Renal cortex interstitium (tissue), 15 donors: ENCODE measurements at places on chromosomes 7 and 10. TPM values are rescaled to one million over a fixed set of nuclear protein-coding genes. Genes with fewer than 3 reads are reported as not detected.

- no peak for DNase-seq
Observed at GRCh38 chr10:114825513-114826253, 4.1 kb downstream of the FHIP2A start.

Gene CRTAC1
- 15.1 TPM for polyA plus RNA-seq

Gene RARRES2
- polyA plus RNA-seq, result 63.1 TPM

DNA sequence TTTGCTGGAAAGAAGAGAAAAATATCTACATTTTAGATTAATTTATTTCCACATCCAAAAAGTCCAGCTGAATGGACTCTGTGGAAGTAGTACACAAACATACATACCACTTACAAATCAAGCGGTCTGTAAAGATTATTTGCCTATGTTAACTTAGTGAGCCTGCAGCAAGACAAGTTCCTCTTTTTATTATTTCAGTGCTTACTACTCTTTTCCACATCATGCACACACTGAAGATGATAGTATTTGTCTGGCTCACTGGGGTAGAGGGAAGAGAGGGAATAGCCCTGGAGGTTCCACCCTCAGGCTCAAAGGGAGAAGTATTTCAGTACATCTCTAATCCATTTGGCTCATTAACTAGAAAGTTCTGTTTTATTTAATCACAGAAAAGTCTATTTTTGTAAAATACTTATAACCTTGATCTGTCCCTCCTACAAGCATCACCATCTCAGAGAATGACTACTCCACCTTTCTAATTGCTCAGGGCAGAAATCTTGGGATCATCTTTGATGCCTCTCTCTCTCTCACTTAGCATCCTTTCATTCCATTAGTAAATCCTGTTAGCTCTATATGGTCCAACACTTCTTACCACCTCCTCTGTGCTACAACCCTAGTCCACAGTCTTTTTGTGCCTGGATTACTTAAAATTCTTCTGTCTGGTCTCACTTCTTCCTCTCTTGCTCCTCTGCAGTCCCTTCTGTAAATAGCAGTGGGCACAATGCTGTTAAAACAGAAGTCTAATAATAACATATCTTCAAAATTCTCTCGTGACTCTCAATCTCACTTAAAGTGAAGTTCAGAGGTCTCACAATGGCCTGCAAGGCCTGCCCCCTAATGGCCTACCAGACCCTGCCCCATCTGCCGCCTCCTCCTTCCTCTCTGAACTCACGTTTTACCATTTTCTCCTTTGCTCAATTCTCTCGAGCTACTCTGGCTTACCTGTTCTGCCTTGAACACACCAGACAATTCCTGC is 64.3 kb upstream of the CCDC6 start:
- no peak for DNase-seq

- DNase-seq, result no peak
Observed at GRCh38 chr10:119084896-119085295, 4.3 kb upstream of the EIF3A start.

DNA sequence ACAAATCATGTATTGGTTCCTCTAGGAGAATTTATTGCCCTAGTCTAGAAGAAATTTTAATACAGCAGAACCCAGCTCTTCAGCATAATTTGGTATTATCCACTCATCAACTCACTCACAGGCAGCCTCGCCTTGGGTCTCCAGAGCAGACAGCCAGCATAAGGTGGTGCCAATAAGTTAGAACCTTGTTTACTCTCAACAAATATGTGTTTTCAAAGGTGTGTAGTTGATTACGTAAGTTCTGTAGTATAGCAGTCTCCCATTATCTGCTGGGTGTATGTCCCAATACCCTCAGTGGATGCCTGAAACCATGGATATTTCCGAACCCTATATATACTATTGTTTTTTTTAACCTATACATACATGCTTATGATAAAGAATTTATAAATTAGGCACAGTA is 522.5 kb upstream of the LRRN3 start:
- no peak for DNase-seq

GRCh38 chr7:17774248-17774647 is 166.0 kb downstream of the SNX13 start:
- no peak for DNase-seq

DNA sequence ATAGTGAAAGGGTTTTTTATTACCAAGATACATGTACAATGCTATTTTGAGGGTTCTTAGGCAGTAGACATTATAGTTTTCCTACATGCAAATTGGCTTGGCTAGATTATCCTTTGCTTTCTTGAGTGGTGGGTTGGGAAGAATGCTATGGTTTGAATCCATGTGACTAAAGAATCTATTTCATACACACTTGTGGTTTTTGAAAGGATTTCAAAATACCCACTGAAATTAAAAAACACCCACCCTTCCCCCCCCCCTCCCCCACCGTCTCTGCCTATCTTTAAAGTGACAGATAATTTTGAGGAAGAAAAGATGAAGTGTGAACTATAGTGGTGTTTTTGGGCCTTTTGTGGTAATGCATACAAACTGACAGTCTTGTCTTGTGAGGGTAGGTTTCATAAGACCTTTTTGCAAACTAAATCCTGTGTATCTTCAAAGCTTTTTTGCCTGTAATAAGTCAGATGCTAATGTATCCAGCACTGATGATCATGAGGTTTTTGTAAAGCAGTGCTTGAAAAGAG is 90.9 kb downstream of the TPST1 start:
- no peak for DNase-seq

DNA sequence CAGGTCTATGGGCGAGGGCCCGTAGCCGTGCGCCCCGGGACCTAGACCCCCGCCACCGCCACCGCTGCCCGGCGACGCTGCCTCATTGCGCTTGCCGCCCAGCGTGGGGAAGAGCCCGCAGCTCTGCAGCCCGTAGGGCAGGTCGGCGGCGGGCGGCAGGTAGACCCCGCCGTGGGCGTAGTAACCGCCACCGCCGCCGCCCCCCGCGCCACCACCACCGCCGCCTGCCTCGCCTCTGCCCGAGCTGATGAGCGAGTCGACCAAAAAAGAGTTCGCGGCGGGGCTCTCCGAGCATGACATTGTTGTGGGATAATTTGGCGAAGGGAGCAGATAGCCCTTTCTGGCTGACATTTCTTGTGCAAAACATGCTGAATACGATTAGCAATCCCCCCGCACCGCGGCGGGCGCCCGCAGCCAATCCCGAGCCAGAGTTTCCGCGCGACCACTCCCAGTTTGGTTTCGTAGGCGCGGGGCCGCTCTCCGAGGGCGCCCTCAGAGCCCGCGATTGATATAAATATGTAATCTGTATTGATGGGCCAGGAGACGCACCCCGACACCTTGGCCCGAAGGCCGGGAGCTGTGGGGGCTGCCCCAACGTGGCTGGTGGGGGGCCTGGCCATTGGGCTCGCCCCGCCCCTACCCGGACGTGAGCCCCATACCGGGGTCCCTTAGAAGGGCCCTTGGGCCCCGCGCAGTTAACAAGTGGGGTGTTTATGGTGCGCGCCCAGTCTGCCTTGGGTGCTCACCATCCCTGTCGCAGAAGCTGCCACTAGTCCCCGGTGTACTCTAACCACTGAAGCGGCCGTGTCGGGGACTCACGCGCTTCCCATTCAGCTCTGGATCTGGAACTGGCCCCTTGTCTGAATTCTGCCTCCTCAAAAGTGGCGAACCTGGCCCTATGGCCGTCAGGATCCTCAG is at the start of gene HOXA10:
Gene HOXA10, minus strand, starts transcription at position 365 of the 918 bp plus-strand sequence. Its CDS starts 14 bp downstream, at position 351.
- no peak for DNase-seq

Gene CHAT
- polyA plus RNA-seq, result 0.11 TPM

DNA sequence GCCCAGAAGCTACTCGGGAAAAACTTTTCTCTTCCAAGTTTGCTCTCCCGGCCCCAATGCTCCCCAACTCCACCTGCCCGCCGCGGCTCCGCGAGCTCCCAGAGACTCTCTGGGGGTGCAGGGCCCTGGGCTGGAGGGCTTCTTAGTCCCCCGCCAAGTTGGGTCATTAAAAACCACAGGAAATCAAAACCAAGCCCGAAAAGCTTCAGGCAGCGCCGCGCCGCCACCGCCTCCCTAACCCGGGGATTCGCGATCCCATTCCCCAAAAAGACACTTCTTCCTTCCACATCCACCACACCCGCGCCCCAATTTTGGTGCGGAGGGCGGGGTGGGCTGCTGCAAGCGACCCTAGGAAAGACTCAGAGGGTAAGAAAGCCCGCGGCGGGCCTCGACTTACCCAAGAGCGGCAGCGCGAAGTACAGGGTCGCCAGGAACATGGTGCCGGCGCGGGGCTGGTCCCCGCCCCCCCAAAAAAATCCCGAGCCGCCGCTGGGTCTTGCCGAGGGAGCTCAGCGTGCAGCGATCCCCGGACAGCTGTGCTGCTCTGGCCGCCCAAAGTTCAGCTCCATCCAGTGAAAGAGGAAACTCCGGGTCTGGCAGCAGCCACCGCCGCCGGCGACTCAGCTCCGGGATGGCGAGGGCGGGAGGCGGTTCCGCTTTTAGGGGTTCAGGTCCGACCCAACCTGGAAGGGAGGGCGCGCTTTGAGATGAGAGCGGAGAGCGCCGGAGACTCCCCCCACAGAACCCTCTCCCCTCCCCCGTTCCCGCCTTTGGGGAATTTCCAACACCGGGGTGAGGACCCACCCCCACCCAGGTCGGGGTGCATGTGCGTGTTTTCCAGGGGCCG is 1.2 kb downstream of the GFRA1 start:
- DNase-seq, result no peak

Gene HACD1
- polyA plus RNA-seq, result 14.6 TPM

DNA sequence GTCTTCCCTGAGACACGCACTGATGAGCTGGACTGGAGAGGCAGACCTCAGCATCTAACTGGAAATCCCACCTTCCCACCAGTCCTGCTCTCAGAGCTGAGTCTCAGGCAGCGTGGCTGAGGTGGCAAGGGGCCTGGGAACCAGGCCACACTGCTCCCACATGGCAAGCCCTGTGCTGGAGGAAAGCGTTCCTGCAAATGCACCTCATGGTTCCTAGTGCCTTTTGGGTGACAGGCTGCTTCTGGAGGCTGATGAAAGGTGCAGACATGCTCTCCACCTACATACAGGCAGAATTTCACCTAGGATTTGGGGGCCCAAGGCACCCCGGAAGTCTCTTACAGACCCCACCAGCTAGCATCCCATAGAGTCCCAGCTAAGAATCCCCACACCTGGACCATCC is 432.9 kb upstream of the FOXK1 start:
- no peak for DNase-seq

GRCh38 chr7:144470078-144470477 is 66.6 kb upstream of the NOBOX start:
- DNase-seq, result no peak

GRCh38 chr7:30874656-30875302 is 36.9 kb upstream of the AQP1 start:
- DNase-seq, result no peak

Gene TLX1
- polyA plus RNA-seq, result 0.09 TPM

Gene PI4K2A
- polyA plus RNA-seq, result 18.9 TPM

Gene SMNDC1
- 49.0 TPM for polyA plus RNA-seq

- DNase-seq, result peak; percentile 28
Observed at GRCh38 chr10:27446091-27446918, 57.8 kb upstream of the RAB18 start.

DNA sequence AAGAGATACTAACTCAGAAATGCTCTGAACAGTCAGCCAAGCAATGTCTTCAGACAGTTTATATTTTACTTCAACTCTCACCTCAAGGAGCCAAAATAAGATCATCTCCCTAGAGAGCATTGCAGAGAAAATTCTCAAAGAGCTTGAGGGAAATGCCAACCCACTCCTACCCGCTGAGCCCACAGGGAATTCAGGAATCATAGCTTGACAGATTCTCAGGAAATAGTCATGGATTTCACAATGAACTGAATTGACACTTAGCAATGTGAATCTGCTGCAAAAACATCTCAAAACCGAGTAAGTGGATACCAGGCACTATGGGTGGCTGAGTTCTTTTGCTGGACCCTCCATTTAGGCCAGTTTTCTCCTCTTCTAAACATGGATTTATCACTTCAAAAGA is 9.8 kb upstream of the PLAC9 start:
- no peak for DNase-seq

Gene NEUROG3
- polyA plus RNA-seq, result not detected

Gene RBP3
- polyA plus RNA-seq, result 0.07 TPM

DNA sequence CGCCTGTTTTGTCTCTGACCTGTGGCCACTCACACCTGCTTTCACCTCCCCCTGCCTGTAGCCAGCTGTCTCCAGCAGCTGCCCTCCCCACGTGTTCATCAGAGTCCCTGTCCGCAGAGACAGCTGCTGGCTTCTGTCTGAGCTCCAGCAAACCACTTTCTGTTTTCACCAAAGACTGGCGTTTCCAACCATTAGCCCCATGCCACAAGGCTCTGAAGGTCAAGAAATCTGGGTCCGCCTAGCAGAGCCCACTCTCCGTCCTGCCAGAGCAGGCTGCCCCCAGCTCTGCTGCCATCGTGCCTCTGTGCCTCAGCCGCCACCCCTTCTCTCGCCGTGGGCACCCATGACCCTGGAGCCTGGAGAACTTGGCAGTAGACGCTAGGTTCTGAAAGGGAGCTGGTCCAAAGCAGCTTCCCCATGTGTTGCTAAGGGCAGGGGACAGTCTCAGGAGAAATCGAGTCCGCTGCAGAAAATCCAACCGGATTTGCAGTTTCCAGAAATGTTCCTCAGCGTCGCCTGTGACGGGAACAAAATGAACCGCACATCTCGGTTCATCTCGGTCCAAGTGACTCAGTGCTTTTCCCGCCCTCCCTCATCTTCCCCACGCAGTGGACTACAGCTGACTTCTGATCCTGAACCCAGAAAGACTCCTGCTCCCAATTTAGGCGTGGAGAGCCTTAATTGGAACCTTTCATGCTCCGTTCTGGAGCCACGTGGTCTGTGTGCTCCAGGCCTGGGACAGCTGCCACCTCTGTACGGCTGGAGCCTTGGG is 28.0 kb downstream of the TMEM120A start:
- no peak for DNase-seq

Gene OR13A1
- polyA plus RNA-seq, result 0.15 TPM

DNA sequence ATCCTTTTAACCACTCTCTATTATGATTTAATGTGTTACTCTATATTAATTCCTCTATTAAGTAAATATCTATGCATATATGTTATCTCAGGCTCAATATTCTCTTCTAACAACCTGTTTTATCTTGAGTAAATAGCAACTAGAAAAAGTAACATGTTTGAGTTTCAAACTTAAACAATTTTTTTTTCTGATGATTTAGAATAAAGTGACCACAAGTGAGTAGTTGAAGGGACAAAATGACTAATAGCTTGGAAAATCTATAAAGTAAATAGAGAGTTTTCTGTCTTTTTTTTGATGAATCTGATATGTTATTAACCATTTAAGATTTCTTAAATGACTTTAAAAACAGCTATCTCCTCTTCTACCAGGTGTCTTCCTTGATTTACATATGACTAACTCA is 483.8 kb downstream of the TFEC start:
- no peak for DNase-seq

GRCh38 chr10:3729397-3729976 is 55.5 kb downstream of the KLF6 start:
- no peak for DNase-seq

GRCh38 chr7:26987338-26987737 is 108.5 kb downstream of the HOXA1 start:
- DNase-seq, result no peak

DNA sequence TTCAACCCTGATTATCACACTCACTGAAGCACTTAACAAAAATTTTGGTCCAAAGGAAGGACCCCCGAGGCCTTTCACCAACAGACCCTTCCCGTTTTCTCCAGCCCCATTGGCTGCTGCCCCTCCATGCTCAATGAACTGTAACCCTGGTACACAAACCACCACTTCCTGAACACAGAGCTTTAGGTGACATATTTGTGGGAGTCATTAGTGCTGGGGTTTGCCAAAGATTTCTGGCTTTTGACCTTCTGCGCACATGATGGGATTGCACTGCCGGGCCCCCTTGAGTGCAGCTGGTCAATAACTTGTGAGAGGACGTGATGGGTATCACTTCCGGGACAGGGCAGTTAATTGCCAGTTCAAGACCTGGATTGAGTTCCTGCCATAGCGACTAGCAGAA is 9.0 kb upstream of the CAMK1D start:
- no peak for DNase-seq

- no peak for DNase-seq
Observed at GRCh38 chr7:71386152-71386785, 254.3 kb downstream of the GALNT17 start.

Gene GBX1
- not detected for polyA plus RNA-seq
